Stimulated activated CD4-positive, alpha-beta T cell treated with anti-CD3 and anti-CD28 coated beads, Interleukin-1b, Interleukin-23, amount 100 ng/mL, for 1 hour (primary cell): ENCODE measurements at places on chromosomes 1 and 21.
A peak's percentile ranks its signal among the peaks of the same experiment; 100 is the strongest.

- DNase-seq, result no peak
Measured at GRCh38 chr1:67393737-67394136, 36.5 kb downstream of the SERBP1 start.

GRCh38 chr21:33937931-33938339 lies 22.3 kb upstream of the ATP5PO start:
- DNase-seq, result no peak

GRCh38 chr1:157099633-157100009 lies at the start of gene ETV3L:
Gene ETV3L, minus strand, starts transcription at chr1:157099808. Its CDS starts 285 bp downstream, at chr1:157099523.
- no peak for DNase-seq

DNA sequence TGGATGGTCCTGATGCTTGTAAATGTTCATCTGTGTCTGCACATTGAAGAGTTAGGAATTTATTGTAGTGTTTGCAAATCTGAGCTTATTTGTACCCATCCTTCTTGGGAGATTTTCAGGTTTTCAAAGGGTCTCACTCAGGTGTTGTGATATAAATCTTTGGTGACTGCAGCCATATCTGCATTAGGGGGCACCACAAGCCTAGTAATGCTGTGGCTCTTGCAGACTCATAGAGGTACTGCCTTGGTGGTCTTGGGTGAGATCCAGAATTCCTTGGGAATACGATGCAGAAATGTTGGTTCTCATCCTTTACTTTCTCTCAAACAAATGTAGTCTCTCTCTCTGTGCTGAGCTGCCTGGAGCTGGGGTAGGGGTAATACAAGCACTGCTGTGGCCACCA lies 405.9 kb downstream of the TTLL7 start:
- no peak for DNase-seq

- DNase-seq, result no peak
Measured at GRCh38 chr1:29157269-29157601, 24.5 kb downstream of the SRSF4 start.

- DNase-seq, result no peak
Measured at GRCh38 chr21:46243960-46244361, 15.4 kb upstream of the LSS start.

GRCh38 chr1:116131866-116132605 lies 20.8 kb downstream of the MAB21L3 start:
- no peak for DNase-seq

DNA sequence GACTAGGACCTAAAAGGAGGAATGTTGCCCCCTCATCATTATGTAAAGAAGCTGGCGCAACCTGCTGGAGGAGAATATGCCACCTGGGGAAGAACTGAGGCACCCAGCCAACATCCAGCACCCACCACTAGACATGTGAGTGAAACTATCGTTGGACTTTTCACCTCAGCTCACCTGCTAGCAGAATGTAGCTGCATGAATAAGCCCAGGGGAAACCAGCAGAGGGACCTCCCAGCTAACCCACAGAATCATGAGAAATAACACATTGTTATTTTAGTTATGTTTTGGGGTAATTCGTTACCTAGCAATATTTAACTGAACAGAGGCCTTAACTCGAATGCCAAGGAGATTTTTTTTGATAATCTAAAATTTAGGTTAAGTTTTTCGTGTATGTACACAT lies 542.5 kb upstream of the DAB1 start:
- no peak for DNase-seq

- DNase-seq, result no peak
Measured at GRCh38 chr21:46095083-46095719, 2.7 kb upstream of the COL6A2 start.

- no peak for DNase-seq
Measured at GRCh38 chr1:247453245-247453644, 4.7 kb downstream of the OR2B11 start.

DNA sequence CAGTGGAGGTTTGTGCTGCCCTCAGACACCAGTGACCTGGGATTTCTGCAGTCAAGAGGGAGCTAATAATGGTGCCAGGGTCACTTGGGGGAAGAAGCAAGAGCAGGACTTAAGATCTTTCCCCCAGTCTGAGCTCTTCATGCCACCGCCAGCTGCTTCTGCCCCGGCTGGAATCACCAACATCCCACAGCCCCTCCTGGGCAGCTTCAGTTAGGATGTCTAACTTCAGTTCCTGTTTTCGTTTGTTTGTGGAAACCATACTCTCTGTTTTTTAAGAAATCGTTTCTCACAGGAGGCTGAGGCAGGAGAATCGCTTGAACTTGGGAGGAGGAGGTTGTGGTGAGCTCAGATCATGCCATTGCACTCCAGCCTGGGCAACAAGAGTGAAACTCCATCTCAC lies 25.6 kb upstream of the PRDM2 start:
- DNase-seq, result no peak

DNA sequence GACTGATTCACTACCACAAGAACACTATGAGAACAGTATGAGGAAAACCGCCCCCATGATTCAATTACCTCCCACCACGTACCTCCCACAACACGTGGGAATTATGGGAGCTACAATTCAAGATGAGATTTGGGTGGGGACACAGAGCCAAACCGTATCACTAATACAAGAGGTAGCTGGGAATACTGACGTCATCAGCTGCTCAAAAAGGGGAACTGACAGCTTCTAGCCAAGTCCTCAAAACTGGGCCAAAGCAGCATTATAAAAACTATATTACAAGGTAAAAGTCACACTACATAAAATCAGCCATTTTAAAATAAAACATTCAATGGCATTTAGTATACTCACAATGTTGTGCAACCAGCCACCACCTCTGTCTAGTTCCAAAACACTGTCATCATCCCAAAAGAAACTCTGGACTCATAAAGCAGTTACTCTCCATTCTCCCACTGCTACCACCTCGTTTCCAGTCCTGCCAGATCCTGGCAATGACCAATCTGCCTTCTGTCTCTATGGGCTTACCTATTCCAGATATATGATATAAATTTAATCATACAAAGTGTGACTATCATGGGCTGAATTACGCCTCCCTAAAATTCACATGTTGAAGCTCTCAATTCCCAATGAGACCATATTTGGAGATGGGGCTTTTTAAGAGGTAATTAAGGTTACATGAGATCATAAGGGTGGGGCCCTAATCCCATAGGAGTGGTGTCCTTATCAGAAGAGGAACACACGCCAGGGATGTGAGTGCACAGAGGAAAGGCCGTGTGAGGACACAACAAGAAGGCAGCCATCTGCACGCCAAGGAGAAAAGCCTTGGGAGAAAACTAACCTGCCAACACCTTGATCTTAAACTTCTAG lies 192.1 kb downstream of the SETD4 start:
- no peak for DNase-seq

DNA sequence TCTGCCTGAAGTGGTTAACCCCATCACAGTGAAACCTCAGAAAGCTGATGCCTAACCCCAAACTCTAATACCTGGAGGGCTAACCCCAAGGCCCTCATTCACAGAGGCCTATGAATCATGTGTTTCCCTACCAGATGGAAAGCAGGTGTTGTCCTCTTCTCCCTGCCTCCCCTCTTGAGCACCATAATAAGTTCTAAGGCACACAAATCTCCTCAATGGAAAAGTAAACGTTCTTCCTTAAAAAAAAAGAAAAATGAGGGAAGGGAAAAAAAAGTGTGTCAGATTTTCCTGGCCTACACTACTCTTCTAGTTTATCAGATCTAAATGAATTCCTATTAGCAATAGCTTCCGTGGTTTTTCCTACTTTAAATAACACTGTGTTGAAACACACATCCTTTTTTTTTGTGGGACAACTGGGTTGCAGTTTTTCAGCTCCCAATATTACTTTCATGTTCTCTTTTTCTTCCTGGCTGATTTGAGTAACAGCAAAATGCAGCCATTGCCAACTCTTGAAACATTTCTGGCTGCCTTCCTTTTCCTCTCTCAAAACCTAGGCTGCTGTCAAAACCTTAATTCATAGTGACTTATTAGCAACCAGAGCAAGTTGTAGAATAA lies 43.2 kb downstream of the SLC44A3 start:
- no peak for DNase-seq

GRCh38 chr1:46446646-46447498 lies 42.8 kb upstream of the DMBX1 start:
- DNase-seq, result peak; percentile 32

GRCh38 chr1:47507881-47508701 lies 70.2 kb downstream of the FOXD2 start:
- no peak for DNase-seq

GRCh38 chr1:214037468-214037867 lies 49.7 kb downstream of the PROX1 start:
- no peak for DNase-seq

DNA sequence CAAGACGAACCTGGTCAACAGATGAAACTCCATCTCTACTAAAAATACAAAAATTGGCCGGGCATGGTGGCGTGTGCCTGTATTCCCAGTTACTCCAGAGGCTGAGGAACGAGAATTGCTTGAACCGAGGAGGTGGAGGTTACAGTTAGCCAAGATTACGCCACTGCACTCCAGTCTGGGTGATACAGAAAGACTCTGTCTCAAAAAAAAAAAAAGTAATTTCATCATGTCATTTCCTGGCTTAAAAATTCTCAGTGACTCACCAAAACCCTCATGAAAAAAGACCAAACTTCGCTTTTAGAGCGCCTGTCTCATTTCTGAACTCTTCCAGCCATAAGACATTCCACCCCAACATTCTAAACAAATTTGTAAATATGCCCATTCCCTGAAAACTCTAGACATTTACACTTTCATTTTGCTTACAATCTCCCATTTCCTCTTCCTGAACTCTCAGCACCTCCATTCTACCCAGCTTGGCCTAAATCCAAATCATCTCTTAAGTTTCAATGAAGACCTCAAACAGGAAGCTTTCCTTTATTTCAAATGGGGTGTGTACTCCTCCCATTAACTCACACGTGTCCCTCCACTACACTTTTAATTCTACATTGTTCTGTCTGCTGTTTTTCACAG lies 50.5 kb upstream of the PRRC2C start:
- DNase-seq, result no peak

GRCh38 chr1:208347191-208347590 lies 103.0 kb upstream of the PLXNA2 start:
- no peak for DNase-seq

- no peak for DNase-seq
Measured at GRCh38 chr21:27423038-27423437, 456.1 kb upstream of the ADAMTS5 start.

GRCh38 chr1:55076356-55076755 lies 37.0 kb downstream of the PCSK9 start:
- no peak for DNase-seq

DNA sequence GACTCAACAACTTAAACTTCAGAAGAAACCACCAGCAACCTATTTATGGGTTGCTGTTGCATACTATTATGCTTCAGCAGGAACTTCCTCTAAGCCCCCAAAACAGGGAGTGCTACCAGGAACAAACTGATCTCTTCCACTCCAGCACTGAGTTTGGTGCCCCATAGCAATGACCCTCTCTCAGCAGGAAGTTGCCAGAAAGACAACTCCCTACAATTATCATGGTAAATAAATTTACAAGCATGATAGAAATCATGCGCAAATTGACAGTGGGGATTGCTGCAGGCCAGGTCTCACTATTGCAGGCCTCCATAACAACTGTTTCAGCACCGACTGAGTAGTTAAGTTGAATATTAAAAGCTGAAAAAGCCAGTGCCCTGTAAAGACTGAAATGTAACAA lies 180.6 kb downstream of the PLA2G4A start:
- no peak for DNase-seq

DNA sequence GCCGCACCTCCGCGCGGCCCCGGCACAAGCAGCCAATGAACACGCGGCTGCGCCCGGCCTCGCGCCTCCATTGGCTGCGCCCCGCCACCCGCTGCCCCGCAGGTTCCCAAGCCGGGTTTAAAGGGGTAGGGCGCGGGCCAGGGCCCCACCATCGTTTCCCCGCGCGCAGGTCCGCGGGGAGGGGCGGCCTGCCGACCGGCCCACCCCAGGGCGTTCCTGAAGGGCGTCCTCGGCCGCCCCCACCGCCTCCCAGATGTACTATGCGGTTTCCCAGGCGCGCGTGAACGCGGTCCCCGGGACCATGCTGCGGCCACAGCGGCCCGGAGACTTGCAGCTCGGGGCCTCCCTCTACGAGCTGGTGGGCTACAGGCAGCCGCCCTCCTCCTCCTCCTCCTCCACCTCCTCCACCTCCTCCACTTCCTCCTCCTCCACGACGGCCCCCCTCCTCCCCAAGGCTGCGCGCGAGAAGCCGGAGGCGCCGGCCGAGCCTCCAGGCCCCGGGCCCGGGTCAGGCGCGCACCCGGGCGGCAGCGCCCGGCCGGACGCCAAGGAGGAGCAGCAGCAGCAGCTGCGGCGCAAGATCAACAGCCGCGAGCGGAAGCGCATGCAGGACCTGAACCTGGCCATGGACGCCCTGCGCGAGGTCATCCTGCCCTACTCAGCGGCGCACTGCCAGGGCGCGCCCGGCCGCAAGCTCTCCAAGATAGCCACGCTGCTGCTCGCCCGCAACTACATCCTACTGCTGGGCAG lies at the start of gene OLIG1:
TSS of gene OLIG1 (plus strand) at position 148 of the 750 bp plus-strand sequence. CDS start at position 254, 106 bp downstream.
- no peak for DNase-seq

DNA sequence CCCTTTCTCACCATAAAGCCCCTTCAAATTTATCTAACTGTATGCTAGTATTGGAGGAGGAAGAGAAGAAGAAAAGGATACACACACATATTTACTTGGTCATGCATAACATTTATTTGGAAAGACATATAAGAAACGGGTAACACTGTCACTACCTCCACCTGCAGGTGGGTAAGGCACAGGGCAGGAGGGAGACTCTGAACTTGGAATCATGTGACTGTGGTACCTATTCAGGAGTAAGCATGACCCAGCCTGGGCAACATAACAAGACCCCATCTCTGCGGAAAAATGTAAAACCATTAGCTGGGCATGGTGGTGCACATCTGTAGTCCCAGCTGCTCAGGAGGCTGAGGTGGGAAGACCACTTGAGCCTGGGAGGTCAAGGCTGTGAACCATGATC lies 1.4 kb upstream of the PADI6 start:
- DNase-seq, result no peak

- DNase-seq, result no peak
Measured at GRCh38 chr1:6477039-6477820, 11.3 kb upstream of the TNFRSF25 start.

GRCh38 chr1:229884765-229885164 lies 182.3 kb upstream of the GALNT2 start:
- no peak for DNase-seq

DNA sequence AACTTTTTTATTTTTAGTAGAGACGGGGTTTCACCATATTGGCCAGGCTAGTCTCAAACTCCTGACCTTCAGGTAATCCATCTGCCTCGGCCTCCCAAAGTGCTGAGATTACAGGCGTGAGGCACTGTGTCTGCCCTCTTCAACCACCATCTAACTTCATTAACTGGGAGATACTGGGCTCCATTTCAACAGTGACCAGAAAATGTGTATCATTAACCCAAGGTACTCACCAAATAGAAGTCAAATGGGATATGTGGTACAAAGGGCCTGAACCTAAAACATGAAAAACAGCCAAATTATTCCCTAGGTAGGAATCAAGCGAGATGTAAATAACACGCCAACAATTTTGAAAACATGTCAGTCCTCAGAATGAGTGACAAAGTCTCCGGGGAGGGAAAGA lies 1.2 kb downstream of the ILF2 start:
- no peak for DNase-seq

- peak; percentile 4 for DNase-seq
Measured at GRCh38 chr1:62687421-62687902, 724 bp downstream of the DOCK7 start.
